ENCODE measurements at places on chromosomes 11 and 22.

DNA sequence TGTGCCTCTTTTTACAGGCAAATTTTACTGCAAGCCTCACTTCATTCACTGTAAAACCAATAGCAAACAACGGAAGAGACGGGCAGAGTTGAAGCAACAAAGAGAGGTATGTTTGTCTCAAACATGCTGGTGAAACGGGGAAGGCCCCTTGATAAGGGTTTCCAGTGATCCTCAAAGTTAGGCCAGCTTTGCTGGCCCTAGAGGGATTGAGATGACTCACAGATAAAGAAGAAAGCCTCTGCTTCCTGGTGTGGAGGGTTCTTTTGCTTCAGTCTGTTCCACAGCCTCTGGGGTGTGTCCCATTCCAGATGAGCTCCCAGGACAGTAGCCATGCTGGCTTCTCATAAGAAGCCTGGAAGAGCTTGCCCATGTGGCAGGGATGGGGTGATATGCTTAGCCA lies 118.9 kb upstream of the PARVA start:
- DNase-seq, result no peak

GRCh38 chr11:92980312-92980711 lies 10.9 kb downstream of the MTNR1B start:
- no peak for DNase-seq

DNA sequence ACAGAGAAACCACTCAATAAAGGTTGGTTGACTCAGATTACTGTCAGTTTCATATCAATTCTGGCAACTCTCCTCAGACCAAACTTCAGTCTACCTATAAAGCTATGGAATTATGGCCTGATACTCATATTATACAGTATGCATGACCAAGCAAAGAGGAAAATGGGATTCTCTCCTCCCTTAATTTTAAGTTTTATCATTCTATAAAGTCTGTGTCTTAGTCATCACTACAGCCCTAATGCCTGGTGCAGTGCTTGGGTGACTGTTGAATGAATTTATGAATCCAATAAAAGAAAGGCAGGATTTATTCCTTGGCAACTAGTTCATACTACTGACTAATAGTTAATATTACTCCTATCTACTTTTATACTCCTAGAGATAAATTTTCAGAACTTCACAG lies 37.6 kb upstream of the GRAMD1B start:
- DNase-seq, result no peak

DNA sequence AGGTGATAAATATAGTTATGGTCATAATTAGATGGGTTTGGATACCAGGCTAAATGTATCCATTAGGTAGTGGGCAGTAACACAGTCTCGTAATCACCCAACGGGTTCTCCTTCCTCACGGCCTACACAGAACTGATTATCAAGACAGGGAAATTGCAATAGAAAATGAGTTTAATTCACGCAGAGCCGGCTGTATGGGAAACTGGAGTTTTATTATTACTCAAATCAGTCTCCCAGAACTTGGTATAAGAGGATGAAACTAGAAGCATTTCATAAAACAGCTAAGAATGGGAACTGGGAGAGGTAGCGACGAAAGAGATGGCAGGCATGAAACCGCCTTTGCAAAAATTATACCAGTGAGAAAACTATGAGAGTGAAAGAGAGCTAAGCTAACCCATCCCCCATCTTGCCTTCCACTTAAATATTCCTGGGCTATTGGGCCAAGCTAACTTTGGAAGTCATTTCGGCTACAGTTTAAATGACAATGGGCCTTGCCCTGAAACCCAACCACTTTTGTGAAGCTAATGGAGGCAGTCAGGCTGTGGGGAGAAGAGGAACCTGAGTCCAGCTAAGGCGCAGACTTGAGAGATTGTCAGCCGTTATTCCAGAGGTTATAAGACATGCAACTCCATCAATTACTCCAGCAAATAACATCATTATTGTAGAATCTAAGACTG lies 29.6 kb downstream of the CTSC start:
- no peak for DNase-seq

DNA sequence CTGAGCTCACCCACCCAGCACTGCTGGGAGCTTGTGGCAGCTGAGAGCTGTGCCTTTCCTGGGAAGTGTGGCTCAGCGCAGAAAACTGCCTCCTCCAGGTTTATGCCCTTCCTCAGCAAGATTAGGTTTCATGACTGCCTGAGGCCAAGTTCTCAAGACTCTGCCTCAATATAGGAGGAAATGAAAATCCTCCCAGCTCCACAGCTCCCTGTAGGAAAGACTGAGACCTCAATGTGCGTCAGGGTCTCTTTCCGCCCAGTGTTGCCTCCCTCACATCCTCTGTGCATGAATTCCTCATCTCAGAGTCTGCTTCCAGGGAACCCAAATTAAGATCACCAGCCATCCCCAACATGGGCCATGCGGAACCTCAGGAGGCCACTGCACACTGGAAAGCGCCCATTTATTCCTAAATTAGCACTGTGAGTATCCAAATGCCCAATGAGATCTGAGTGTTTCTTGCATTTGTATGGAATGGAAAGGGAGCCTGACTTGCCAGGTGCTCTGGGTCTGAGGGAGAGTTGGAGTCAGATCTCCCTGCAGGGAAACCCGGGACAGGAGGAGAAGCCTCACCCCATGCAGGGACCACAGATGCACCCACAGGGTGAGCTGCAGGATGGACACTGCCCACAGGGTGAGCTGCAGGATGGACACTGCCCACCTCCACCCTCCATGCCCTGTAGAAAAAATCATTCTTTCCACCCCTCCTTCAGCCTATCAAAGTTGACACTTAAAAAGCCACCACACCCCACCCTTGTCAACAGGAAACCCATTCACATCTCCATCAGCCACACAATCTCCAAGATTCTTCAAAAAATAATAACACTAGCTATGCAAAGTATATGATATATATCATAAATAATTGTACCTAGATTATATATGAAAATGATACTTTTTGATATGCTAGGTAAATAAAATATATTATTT lies 97.4 kb upstream of the IGLL5 start:
- no peak for DNase-seq

DNA sequence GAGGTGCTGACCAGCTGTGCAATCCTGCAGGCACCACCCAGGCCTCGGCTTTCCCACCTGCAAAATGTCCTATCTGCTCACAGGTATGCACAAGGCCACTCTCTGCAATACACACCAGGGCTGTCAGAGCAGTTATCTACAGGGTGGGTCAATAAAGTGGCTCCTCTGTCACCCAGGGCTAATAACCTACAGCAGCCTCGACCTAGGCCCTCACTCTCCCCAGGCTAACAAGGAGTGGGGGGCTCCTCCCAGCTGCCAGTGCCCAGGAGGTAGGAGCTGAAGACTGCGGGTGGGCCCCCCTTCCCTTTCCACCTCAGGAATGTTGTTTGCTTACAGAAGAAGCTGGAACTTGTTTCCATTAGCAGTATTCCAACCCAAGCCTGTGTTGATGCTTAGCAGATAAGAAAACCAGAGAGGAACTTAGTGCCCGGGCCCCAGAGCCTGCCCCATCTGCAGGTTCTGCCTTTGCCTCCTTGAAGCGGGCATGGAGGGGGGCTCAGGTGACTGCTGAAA lies 26.8 kb downstream of the MYH9 start:
- DNase-seq, result no peak

- DNase-seq, result no peak
These were observed 275.5 kb downstream of the SOX6 start for GRCh38 chr11:16080688-16081381.

DNA sequence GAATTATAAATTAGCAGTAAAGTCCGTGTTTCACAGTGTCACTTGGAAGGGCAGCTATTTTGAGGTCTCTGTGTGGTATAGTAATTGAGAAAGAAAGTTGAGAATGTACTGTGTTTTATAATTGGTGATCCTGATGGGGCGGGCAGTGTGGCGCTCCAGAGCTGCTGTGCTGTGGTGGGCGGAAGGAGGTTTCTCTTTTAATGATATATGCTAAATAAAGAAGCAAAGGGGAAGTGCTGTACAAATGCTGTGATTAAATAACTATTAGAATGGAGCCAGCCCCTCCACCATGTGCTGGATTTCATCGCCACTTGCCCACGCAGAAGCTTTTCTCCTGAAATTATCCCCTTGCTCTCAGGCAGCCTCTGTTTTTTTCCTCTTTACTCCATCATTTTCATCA lies 24.6 kb downstream of the ATXN10 start:
- no peak for DNase-seq

DNA sequence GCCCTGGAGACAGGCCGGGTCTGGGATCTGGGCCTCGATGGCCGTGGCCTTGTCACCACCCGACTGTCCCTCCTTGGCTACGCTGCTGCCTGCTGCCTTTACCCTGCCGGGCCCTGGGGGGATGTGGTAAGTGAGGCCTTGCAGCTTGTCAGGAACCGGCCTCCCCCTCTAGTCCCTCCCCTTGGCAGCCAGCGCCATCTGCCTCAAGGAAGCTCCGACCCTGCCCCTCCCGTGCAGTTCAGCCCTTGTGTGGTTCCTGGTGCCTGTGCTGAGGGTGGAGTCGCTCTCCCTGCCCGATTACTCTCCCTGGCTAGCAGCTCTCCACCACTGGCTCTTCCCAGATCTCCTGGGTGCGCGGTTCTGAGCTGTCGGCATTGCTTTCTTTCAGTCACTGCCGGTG lies 33.7 kb downstream of the CTTN start:
- no peak for DNase-seq

DNA sequence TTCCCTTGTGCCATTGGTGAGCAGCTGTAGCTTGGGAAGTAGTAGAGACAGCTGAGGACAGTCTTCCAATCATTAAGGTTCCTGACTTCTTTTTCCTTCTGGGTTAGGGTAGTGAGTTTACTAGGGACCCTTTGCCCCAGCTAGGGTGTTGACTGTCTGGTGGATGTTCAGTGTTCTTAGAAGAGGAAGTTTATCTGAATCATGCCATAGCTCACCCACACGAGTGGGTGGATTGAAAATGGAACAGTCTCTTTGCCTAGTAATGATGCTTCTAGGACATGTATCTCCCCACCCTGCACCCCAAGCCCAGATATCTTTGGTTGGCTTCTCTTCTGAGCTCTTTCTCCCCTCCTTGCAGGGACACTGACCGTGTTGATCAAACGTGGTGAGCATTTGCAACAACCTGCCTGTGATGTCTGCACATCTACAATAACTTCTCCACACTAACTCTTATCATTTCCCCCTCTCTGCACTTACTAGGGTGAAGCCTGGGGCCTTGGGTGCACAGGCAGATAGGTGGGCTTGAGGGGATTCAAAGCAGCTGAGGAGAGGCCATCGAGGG lies 57.1 kb upstream of the HORMAD2 start:
- DNase-seq, result no peak

GRCh38 chr11:118910309-118911112 lies 15.2 kb downstream of the BCL9L start:
- DNase-seq, result no peak

GRCh38 chr11:125123947-125124617 lies 12.7 kb upstream of the TMEM218 start:
- no peak for DNase-seq

GRCh38 chr22:32574411-32574810 lies 99.8 kb downstream of the FBXO7 start:
- DNase-seq, result no peak

DNA sequence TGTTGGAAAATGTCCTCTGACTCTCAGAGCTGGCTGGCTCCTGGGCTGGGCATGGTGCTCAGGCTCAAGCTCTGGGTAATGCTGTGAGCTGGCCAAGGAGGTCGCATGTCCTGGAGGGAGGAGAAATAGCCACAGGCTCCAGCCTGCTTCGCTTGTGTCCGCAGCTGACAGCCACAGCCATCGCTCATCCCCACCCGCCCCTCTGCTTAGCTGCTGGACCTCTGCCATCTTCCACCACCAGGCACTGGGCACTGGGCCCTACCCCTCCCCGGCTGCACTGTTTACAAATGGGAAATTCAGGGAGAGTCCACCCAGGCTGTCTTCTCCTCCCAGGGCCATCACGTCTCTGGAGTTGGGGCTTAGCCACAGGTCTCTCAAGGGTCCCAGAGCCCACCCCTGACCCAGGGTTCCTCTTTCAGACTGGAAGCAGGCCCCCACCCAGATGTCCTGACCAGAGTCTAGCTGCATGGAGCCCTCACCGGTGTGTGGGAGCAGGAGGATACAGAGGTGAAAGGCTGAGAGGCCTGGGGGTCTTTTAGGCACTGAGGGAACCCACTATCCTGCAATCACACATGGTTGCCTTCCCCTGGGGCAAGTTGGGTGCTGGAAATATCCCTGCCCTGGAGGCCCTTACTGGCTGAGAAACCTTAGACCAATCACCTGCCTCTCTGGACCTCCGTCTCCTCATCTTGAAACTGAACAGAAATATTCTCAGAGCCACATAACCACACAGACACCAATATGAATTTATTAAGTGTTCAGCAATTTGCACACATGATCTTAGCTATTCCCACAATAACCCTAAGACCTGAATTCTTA lies 62.7 kb downstream of the CD82 start:
- no peak for DNase-seq

GRCh38 chr11:126543691-126544090 lies 188.2 kb downstream of the ST3GAL4 start:
- DNase-seq, result no peak

GRCh38 chr11:3345736-3346135 lies 33.2 kb downstream of the ZNF195 start:
- DNase-seq, result no peak

GRCh38 chr22:44409211-44409973 lies 88.6 kb downstream of the RTL6 start:
- no peak for DNase-seq

- DNase-seq, result no peak
These were observed 14.0 kb upstream of the CTSD start for GRCh38 chr11:1777737-1778136.

GRCh38 chr11:78949976-78950690 lies 375.5 kb upstream of the NARS2 start:
- no peak for DNase-seq

GRCh38 chr22:45528046-45528445 lies 25.4 kb downstream of the FBLN1 start:
- DNase-seq, result no peak

GRCh38 chr11:122517403-122518379 lies 137.8 kb upstream of the UBASH3B start:
- DNase-seq, result no peak

DNA sequence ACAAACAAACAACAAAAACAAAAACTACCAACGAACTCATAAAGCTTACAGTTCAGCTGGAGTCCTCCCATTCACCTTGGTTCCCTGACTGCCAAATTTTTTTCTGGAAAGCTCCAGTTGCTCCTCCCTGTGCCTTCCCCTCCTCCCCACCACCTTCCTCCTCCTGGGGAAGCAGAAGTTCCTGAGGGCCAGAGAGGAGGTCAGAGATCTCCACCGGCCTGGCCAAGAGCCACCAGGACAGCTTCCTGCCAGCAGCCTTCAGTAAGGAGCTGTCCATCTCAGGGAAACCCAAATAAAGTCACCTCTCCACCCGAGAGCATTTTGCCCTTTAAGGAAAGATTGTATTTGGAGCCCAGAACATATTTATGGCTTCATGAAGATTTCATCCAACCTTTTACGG lies 20.0 kb downstream of the APLNR start:
- DNase-seq, result no peak

- DNase-seq, result no peak
These were observed 5.2 kb downstream of the TSPAN32 start for GRCh38 chr11:2306877-2307500.

GRCh38 chr11:108966206-108966605 lies 301.3 kb downstream of the DDX10 start:
- no peak for DNase-seq

- DNase-seq, result no peak
These were observed 47.7 kb upstream of the LINC01488 start for GRCh38 chr11:69433741-69434140.

GRCh38 chr22:30582788-30583545 lies 8.5 kb upstream of the GAL3ST1 start:
- DNase-seq, result no peak

- DNase-seq, result no peak
These were observed 2.0 kb upstream of the MAPK11 start for GRCh38 chr22:50272044-50272802.

GRCh38 chr11:102664001-102664752 lies 39.0 kb upstream of the MMP20 start:
- DNase-seq, result no peak

GRCh38 chr22:29727131-29727523 lies 7.3 kb downstream of the CABP7 start:
- DNase-seq, result no peak

All from NCI-H1694 (cell line).